CD4-positive, alpha-beta T cell treated with Interleukin-10 for 1 hour (primary cell): ENCODE measurements at places on chromosomes 7 and 10.

DNA sequence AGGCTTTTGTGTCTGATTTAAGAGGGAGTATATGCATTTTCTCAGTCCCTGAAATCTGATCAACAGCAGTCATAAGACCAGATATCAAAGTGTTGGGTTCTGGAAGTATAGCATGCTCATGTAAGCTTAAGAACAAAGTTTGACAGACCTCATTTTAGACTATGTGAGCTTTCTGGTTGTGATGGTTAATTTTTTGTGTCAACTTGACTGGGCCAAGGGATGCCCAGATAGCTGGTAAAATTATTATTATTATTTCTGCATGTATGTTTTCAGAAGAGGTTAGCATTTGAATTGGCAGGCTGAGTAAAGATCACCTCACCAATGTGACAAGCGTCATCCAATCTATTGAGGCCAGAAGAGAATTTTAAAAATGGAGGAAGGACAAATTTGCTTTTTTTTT, 63.5 kb upstream of the FRMD4A start:
- no peak for DNase-seq

GRCh38 chr7:148695953-148696352, 2.8 kb upstream of the CUL1 start:
- DNase-seq = no peak

DNA sequence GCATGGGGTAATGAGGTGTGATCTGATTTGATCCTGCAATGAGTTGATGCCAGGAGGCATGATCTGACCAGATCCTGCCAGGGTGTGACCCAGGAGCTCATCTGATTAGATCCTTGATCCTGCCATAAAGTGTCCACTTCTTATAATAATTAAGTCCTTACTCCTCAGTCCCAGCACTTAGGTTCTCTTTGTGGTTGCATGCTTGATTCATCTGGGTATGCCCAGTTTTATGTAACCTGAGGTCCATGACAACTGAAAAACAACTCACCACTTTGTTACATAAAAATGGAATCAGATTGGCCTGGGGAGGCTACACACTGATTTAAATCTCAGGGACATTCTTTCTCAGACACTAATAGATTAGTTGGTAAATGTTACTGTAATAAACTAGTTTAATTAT, 19.1 kb downstream of the ACADSB start:
- DNase-seq = no peak

DNA sequence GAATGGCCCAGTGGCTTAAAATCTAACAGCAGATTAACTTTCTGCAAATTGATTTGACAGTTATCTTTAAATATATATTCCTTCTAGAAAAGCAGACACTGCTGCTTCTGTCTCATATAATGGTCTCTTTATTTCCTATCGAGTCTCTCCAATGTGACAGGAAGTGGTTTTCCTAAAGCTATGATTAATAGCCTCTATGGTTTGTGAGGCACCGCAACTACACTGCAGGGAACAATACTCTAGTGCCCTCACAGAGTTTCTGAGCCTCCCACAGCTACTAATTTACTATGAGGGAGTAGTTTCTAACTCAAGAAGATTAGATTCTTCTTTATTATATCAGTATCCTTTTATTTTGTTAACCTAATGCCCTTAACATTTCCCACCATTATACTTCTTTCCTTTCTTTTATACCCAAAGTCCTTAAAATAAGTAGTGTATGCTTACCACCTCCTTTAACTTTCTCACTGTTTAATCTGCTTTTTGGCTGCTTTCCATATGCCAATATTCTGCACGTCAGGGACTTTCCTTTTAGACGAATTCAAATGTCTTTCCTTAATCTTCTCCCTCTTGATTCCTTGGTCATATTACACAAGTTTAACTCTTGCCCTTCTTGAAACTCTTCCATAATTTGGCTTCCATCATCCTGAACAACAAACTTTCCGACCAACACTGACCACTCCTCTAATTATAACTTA, 23.8 kb upstream of the AHR start:
- peak; percentile 13 for DNase-seq

GRCh38 chr10:44804661-44805060, 106.5 kb upstream of the TMEM72 start:
- DNase-seq = no peak

GRCh38 chr10:127527891-127528290, 21.2 kb upstream of the NPS start:
- DNase-seq = no peak

GRCh38 chr7:130024390-130024789, 26.8 kb downstream of the ZC3HC1 start:
- DNase-seq = no peak
